ENCODE measurements at places on chromosomes 12 and 14. TPM values are rescaled to one million over a fixed set of nuclear protein-coding genes. Genes with fewer than 3 reads are reported as not detected.

Gene GLS2
- total RNA-seq: under 0.01 TPM

Gene SLC38A2
- total RNA-seq: 1,357 TPM

Gene C12orf43
- 11.4 TPM for total RNA-seq

Gene FAM90A1
- total RNA-seq: 0.33 TPM

Gene MSRB3
- total RNA-seq: 31.3 TPM

Gene EML5
- total RNA-seq: 0.66 TPM

Gene MSI1
- total RNA-seq: under 0.01 TPM

Gene SRRM4
- total RNA-seq: not detected

Gene ENDOU
- 0.17 TPM for total RNA-seq

Gene FOS
- 71.4 TPM for total RNA-seq

Gene ST8SIA1
- total RNA-seq: 5.9 TPM

Gene MIP
- not detected for total RNA-seq

Gene RNASE3
- total RNA-seq: not detected

Gene TMTC2
- total RNA-seq: 9.0 TPM

Gene KLHL33
- 1.5 TPM for total RNA-seq

Gene RNFT2
- 2.3 TPM for total RNA-seq

Gene BDKRB1
- 16.7 TPM for total RNA-seq

Gene SIX6
- total RNA-seq: not detected
